Activated CD4-positive, alpha-beta T cell treated with anti-CD3 and anti-CD28 coated beads for 4 hours (primary cell): ENCODE measurements at places on chromosomes 3 and 15.

DNA sequence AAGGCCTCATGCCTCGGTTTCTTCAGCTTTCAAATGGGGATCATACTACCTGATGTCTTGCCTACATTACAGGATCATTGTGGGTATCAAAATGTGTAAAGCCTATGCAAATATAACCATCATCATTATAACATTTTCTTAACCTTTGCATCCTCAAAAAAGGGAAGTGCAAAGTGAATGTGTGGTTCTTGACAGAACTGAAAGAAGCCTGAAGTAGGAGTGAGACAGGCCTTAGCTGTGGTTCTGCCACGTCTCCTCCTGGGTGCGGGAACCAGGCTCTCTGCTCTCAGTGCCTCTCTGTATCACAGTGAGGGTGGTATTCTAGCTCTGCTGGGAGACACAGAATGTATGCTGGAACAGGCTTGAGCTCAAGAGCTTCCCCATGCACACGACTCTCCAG is 316.9 kb upstream of the ICE2 start:
- no peak for DNase-seq

- no peak for DNase-seq
Observed at GRCh38 chr3:28860307-28860706, 420.6 kb upstream of the RBMS3 start.

DNA sequence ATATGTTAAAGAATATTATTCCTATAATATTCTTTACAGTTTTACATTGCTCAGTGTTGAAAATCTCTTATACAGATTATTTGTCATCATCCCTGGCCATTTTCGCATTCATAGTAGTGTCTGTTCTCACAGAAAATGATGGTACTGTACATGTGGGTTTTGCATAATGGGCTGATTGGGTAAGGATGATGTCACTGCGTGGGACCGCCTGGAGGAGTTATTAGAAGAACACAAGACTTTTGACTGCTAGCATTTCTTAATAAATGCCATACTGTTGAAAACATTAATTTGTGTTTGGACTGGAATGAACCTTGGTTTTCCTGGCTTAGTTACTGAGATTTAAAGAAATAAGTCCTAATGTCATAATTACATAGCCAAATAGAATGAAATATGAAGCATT is 20.3 kb downstream of the LRCH3 start:
- DNase-seq, result no peak

DNA sequence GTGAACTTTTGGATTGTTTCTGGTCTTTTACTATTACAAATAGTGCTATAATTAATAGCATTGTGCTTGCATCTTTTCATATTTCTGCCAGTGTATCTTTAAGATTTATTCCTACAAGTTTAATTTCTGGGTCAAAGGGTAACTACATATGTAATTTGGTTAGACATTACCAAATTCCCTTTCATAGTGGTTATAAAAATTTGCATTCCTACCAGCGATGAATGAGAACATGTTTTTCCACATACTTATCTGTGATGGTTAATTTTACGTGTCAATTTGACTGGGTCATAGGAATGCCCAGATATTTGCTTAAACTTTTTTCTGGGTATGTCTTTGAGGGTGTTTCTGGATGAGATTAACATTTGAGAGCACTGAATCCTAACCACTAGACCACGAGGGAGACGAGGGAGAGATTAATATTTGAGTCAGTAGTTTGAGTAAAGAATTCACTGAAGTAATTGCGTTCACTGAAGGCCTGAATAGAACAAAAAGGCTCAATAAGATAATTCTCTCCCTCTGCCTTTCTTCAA is 132.3 kb upstream of the NEO1 start:
- DNase-seq, result no peak

DNA sequence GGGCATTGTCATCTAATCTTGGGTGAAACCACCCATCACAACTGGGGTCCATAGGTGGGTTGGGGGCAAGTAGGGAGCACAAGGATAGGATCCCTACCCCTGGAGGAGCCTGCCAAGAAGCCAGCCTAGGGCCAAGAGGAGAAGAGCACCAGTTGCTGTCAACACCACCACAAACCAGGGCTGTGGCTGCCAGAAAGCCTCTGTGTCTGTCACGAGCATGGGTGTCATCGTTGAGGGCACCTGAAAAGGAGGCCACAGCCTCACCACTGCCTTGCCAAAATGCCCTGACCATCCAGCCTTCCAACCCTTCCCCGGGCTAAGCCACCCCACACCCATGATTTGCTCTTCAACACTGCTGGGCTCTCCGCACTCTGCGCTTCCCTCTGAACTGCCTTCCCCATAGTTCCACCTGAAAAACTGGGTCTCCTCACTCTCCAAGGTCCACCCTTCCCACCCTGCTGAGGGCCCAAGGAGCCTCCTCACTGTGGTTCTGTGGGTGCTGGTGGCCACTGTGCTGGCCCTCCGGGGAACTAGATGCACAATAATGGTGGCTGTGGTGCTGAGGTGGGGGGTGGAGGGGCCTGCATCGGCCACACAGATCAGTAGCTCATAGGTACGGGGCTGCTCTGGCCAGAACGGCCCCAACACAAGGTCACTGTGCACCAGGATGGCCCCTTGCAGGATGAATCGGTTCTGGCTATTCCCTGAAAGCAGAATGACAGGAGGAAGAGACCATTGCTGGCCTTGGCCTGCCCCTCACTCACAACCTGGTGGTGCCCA is 6.2 kb upstream of the IP6K1 start:
- no peak for DNase-seq

DNA sequence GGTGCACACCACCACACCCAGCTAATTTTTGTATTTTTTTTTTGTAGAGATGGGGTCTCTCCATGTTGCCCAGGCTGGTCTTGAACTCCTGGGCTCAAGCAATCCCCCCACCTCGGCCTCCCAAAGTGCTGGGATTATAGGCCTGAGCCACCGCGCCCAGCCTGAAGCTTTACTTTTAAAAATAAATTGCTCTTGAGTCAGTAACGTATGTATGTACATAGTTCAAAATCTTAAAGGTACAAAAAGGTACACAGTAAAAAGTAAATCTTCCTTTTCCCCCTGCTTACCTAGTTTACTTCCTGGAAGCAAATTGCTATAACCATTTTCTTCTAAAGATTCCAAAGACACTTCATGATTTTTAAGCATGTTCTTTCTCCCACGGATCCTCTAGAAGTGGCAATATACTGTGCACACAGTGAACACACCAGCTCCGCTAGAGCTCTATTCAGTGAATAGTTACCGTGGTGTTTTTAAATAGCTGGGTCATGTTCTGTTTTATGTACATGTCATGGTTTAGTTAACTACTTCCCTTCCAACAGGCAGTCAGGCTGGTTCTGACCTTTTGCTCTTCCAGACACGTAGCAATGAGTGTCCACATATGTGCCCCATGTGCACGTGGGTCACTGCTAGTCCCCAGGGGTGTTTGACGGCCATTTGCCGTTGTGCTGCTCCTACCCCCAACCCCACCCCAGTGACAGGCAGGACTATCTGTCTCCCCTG is 82.1 kb downstream of the EEFSEC start:
- no peak for DNase-seq

- no peak for DNase-seq
Observed at GRCh38 chr15:80902298-80902801, 87.3 kb downstream of the MESD start.

- DNase-seq, result no peak
Observed at GRCh38 chr3:31065765-31066164, 171.3 kb upstream of the GADL1 start.

DNA sequence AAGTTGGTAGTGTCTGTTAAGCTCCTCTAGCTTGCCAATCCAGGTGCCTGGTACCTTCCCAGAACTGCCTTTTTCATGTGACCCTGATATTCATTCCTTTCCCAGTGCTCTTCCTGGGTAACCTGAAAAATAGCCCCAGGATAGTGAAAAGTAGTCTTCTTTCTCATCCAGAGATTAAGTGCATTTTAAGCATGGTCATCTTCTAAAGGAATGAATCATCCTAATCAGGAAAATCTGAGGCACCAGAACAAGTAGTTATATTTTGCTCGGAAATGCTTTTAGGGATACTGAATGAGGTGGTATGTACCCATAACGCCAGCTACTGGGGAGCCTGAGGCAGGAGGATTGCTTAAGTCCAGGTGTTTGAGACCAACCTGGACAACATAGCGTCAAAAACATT is 23.1 kb upstream of the PDCD6IP start:
- no peak for DNase-seq

DNA sequence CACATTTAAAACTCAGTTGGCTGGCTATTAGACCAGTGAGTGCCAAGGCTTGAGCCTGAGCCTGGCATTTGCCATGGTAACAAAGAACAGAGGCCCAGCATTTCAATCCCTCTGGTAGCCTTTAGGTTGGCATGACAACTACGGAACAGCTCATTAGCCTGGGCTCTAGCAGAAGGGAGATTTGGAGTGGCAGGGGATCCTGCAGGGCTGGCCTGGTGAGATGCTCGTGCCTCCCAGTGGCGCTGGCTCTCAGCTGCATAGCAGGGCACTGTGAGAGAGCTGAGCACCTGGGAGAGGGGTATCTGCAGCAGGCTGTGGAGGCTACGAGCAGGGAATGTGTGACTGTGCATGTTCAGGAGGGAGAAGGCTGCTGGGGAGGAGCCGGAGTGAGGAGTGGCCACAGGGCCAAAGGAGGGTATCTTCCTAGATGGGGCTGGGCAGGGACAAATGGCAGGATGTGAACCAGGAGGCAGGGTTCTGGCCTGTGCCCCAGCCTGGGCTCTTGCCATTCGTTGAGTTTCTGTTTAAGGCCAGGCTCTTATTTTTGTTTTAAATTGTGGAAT is 5.6 kb upstream of the ABTB1 start:
- no peak for DNase-seq

DNA sequence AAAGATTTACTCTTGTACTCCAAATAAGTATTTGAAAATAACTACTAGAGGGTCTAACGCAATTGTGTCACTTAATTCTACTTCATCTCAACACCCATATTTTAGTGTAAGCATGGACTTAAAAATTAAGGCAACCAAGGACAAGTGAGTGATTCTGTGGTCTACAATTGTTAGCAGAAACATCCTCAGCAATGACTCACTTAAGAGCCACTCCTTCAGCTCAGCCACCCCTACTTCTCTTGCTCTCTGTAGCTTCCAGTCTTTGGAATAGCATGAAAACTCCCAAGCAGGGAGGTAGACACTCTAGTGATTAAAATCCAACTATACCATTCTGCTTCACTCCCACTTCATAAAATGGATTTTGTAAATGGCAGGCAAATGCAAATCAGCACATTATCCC is 116.0 kb upstream of the LRRN1 start:
- no peak for DNase-seq

DNA sequence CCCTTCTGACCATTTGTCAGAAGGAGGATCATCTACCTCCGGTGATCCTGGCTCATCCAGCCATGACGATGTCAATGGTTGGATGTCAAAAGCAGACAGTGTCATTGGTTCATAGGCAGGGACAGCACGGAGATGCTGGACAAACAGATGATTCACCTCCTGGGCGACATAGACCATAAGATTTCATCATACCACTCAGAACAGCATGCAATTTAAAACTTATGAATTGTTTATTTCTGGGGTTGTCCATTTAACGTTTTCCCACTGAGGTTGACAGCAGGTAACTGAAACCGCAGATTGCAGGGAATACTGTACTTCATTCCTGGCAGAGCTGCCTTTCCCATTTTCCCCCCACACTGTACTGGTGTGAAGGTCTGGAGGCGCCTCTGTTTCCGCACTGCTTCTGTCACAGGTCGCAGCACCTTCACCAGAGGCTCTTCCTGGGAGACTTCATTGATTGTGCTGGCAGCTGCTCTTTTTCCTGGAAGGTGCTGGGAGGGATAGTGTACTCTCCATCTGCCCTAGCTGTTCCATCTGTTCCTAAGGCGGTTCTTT is 32.5 kb upstream of the TMOD3 start:
- no peak for DNase-seq

GRCh38 chr15:48712546-48712945 is 67.0 kb upstream of the FBN1 start:
- no peak for DNase-seq

DNA sequence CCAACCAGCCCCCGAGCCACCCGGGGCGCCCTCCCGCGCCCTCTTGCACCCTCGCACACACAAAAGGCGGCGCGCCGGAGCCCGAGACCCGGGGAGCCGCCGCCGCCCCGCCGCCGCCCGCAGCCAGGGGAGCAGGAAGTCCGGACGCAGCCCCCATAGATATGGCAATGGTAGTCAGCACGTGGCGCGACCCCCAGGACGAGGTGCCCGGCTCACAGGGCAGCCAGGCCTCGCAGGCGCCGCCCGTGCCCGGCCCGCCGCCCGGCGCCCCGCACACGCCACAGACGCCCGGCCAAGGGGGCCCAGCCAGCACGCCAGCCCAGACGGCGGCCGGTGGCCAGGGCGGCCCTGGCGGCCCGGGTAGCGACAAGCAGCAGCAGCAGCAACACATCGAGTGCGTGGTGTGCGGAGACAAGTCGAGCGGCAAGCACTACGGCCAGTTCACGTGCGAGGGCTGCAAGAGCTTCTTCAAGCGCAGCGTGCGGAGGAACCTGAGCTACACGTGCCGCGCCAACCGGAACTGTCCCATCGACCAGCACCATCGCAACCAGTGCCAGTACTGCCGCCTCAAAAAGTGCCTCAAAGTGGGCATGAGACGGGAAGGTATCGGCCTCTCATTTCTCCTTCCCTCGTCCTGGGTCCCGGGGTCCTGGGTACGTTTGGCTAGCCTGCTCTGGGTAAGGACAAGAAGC is 1.6 kb downstream of the NR2F2 start:
- DNase-seq, result no peak

DNA sequence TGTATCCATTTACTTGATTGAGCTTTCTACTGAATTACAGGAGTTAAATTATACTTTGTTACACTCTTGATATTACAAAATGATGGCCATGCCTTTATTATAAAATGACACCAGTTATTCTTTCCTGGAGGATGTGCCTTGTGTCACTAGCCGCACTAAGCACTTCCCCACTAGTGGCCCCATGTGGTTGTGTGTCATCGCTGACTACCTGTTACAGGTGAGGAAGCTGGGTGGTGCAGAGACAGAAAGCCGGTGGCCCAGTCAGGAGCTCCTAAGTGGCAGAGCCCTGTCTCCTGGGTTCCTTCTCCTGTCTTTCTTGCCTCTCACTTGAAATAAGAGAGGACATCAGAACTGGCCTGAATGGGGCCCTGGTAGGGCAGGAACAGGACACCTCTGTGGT is 96.8 kb downstream of the IGF1R start:
- no peak for DNase-seq

- DNase-seq, result no peak
Observed at GRCh38 chr3:42184651-42185443, 81.1 kb downstream of the CCK start.
